Lung (tissue), 17 donors: ENCODE measurements at places on chromosomes 3 and 15. TPM values are rescaled to one million over a fixed set of nuclear protein-coding genes. Genes with fewer than 3 reads are reported as not detected.

Gene RTP3
- not detected for polyA plus RNA-seq

Gene EHHADH
- polyA plus RNA-seq, result 2.8 TPM

Gene SYNPR
- polyA plus RNA-seq, result not detected

Gene C3orf20
- 0.03 TPM for polyA plus RNA-seq

Gene CCDC9B
- 7.0 TPM for polyA plus RNA-seq

Gene INKA1
- 6.8 TPM for polyA plus RNA-seq

Gene INSYN1
- polyA plus RNA-seq, result 0.86 TPM

Gene BOC
- polyA plus RNA-seq, result 3.2 TPM

Gene LRRK1
- 7.5 TPM for polyA plus RNA-seq

Gene ADGRG7
- not detected for polyA plus RNA-seq

Gene SH2D7
- 0.04 TPM for polyA plus RNA-seq

Gene C2CD4A
- polyA plus RNA-seq, result 0.86 TPM

Gene COMMD4
- polyA plus RNA-seq, result 95.6 TPM
